ENCODE measurements at places on chromosomes 1 and 21. TPM values are rescaled to one million over a fixed set of nuclear protein-coding genes. Genes with fewer than 3 reads are reported as not detected.

The SPRR3 gene
- not detected for total RNA-seq

The WDR4 gene
- 20.7 TPM for total RNA-seq

The SH3GLB1 gene
- total RNA-seq, result 123 TPM

The GBP4 gene
- 0.05 TPM for total RNA-seq

The DIO1 gene
- not detected for total RNA-seq

The OR2T2 gene
- not detected for total RNA-seq

The NDC1 gene
- 17.5 TPM for total RNA-seq

The PRELP gene
- total RNA-seq, result not detected

The GPR52 gene
- 1.2 TPM for total RNA-seq

The CD1B gene
- total RNA-seq, result not detected

The PLA2G2F gene
- not detected for total RNA-seq

The TFF3 gene
- total RNA-seq, result not detected

The F3 gene
- 296 TPM for total RNA-seq

The AGT gene
- not detected for total RNA-seq

The NGF gene
- 1.1 TPM for total RNA-seq

The TTC39A gene
- 0.35 TPM for total RNA-seq

The PLA2G5 gene
- not detected for total RNA-seq

The DNAJC6 gene
- total RNA-seq, result 7.9 TPM

The S100A13 gene
- 210 TPM for total RNA-seq

The DMBX1 gene
- not detected for total RNA-seq

The POFUT2 gene
- 31.3 TPM for total RNA-seq

The ZSWIM5 gene
- total RNA-seq, result 0.32 TPM

The MNDA gene
- total RNA-seq, result not detected

The UHMK1 gene
- total RNA-seq, result 76.9 TPM
